HT1080 (cell line): ENCODE measurements at places on chromosomes 7 and 10.

- no peak for DNase-seq
Observed at GRCh38 chr10:131560166-131560565, 248.6 kb upstream of the TCERG1L start.

DNA sequence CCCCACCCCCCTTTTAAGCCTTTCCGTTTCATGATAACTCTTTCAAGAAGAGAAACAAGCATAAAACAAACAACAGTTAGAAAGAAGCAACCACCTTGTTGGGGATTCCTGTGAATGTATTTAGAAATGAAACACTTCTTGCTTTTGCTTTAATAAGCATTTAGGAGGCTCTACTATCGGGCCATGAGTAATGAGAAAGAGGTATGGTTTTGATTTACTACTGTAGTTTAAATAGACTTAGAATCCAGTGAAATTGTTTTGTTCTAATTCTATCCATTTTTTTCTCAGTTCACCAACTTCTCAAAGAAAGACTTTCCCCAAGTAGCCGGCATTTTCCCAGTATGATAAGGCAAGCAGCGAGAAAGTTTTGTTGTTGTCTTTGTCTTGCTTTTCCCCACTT, 168.7 kb upstream of the HABP2 start:
- DNase-seq = no peak

DNA sequence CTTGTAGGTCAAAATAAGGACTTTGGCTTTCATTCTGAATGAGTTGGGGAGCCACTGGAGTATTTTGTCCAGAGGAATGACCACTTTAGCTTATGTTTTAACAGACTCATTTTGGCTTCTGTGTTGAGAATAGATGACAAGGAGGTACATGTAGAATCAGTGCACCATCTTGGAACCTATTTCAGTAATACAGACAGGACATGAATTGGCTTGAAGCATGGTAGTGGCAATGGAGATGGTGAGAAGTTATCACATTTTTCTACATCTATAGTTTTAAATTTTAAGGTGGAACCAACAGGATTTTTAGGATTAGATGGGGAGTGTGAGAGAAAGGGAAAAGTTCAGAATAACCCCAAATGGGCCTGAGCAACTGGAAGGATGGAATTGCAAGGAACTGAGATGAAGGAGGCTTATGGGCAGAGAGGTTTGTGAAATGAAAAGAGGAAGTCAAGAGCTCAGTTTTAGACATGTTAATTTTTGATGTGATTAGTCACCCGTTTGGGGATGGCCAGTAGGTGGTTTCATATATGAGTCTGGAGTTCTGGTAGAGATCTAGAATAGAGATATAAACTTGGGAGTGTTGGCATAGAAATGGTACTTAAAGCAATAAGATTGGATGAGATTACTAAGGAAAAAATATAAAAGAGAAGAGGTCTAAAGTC, 89.2 kb upstream of the JAZF1 start:
- no peak for DNase-seq

DNA sequence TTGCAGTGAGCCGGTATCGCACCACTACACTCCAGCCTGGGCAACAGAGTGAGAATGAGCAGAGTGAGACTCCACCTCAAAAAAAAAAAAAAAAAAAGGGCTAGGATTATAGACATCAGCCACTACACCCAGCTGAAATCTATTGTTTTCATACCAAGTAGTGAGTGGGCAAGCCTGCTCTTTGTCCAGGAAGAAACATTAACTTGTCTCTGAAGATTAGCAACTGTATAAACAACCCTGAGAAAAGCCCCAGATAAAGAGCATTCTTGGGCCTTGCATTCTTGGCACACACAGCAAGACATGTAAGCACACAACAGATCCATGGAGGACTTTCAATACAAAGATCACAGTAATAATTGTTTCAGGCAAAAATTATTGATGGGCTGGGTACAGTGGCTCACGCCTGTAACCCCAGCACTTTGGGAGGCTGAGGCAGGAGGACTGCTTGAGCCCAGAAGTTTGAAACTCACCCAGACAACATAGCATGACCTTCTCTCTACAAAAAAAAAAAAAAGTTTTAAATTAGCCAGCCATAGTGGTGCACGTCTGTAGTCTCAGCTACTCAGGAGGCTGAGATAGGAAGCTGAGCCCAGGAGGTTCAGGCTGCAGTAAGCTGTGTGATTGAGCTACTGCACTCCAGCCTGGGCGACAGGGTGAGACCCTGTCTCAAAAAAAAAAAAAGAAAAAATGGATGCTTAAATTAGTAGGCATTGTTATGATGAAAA, 4.4 kb downstream of the PSPH start:
- no peak for DNase-seq

DNA sequence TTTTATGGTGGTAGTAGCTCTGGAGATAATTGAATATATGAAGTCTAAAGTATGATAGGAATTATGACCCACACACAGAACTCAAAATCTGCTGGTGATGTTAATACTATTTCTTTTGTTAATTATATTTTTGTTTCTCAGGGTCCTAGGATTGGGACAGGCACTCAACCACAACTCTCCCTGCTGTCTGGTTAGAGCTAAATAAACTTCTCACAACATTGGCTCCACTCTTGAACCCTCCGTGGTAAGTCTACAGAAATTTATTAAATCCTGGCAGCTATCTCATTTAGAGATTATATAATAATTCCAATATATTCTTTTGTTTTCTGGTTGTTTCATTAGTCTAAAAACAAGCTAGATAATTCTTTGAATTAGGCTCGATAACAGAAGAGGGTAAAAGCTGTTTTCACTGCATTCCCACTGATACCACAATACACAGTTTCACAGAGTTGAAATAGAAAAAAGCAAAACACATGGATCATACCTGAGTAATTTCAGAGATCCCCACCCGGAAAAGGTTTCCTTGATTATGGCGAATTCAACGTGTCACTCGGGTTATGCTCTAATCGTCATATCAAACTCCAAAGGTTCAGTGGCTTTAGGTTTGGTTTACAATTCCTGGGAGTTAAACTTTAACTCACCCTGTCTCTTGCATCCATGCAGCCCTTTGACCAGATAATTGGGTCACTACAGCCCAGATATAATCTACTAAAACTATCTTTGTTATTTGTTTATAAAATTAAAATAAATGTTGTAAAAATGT, at the start of gene A1CF:
Gene A1CF (minus strand): TSS at position 531 of the 763 bp plus-strand sequence. CDS start 25,687 bp downstream, outside the sequence.
- DNase-seq = no peak

GRCh38 chr10:71597821-71598498, 121.6 kb downstream of the C10orf105 start:
- DNase-seq = no peak

- DNase-seq = peak; percentile 89
Observed at GRCh38 chr7:95859429-95859828, 87.1 kb downstream of the DYNC1I1 start.

DNA sequence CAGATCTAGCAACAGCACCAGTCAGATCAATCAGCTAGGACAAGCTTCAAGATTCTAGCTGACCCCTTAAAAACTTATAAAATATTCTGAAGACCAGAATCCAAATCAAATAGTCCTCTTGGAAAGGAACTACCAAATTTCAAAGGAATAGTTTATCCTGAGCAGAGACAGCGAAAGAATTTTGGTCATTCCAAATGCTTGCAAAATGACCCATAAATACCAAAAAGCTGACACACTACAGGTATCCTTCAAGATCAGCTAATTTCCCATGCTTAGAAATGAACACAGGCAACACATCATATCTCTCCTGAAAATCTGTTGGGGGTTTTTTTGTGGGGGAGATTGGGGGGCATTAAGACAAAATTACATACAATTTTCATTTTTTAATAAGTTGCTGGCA, 78.8 kb downstream of the PDSS1 start:
- no peak for DNase-seq

- DNase-seq = no peak
Observed at GRCh38 chr10:43997330-43997729, 348.6 kb upstream of the ZNF32 start.

DNA sequence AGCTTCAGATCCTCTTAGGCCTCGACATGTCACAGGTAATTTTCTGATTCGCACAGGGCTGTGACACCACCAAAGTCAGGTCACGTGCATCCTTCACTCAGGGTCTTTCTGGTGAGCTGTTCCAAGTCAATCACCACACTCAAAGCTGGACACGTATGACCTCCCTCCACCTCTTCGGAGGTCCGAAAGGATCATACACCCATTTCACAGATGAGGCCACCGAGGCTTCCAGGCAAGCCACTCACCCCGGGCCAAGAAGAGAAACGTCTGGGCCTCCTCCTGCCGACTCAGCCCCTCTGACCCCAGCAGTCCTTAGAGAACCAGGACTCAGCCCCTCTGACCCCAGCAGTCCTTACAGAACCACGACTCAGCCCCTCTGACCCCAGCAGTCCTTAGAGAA, 74.6 kb downstream of the FOXL3 start:
- DNase-seq = no peak

GRCh38 chr10:114635101-114635500, 23.0 kb downstream of the ABLIM1 start:
- DNase-seq = no peak

GRCh38 chr10:84336406-84337090, 8.2 kb downstream of the CCSER2 start:
- DNase-seq = no peak

DNA sequence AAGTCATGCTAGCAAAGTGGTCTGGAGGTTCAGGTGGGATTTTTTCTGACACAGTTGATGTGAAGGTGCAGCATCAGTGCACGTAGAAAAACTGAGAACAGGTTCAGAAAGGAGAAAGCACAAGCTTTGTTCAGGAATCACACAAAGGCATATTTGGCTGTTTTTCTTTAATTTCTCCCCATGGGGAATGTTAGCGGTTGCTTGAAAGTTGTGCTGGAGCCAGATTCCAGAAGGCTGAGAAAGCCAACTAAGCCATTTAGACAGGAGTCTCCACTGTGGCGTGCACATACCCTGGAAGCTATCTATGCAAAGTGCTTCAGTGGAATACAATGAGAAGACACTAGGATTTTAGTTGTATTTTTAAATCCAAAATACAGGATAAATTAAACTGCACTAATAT, 201.4 kb downstream of the PCLO start:
- no peak for DNase-seq

- no peak for DNase-seq
Observed at GRCh38 chr10:102678068-102678400, 33.8 kb downstream of the TRIM8 start.

- no peak for DNase-seq
Observed at GRCh38 chr10:79007421-79008319, 61.1 kb upstream of the ZMIZ1 start.

GRCh38 chr7:95394370-95394769, 1.8 kb downstream of the PON3 start:
- DNase-seq = no peak

GRCh38 chr10:88070080-88070880, 206.9 kb downstream of the PTEN start:
- no peak for DNase-seq

- DNase-seq = no peak
Observed at GRCh38 chr7:66330961-66331360, 125.8 kb downstream of the TPST1 start.

GRCh38 chr10:76175533-76176165, 744.2 kb downstream of the LRMDA start:
- no peak for DNase-seq

GRCh38 chr7:81232084-81232799, 313.4 kb upstream of the SEMA3C start:
- no peak for DNase-seq

DNA sequence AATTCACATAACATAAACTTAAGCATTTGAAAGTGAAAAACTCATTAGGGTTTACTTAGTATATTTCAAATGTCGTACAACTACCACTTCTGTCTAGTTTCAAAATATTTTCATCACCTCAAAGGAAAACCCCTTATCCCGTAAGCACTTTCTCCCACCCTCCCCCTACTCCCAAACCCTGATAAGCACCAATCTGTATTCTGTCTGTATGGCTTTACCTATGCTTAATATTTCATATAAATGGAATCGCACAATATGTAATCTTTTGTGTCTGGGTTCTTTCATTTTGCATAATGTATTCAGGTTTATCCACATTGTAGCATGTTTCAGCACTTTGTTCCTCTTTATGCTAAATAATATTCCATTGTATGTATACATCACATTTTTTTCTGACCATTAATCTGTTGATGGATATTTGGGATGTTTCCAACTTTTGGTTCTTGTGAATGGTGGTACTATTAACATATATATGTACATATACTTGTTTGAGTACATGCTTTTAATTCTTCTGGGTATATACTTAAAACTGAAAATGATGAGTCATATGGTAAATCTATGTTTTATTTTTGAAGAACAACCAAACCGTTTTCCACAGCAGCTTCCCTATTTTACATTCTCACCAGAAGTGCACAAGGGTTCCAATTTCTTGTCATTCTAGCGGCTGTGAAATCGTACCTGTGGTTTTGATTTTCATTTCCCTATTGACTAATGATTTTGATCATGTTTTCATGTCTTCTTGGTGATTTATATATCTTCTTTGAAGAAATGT, 6.2 kb upstream of the STARD3NL start:
- DNase-seq = no peak

GRCh38 chr7:39750253-39751077, 127.1 kb downstream of the RALA start:
- DNase-seq = no peak

DNA sequence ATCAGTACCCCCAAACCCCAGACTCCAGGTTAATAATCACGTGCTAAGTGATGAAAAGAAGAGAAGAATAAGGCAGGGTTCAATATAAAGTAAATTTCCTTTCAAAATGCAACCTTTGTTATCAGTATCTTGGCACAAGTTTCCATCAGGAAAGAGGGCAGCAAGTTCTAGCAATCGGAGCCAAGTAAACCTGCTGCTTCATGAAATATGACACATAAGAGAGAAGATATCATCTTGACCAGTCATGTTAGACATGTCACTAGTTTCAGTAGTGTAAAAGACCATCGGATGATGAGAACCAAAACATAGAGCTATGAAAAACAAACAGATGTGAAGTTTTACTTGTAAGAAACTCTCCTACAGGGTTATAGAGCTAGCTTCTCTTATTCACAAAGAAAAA, 44.0 kb downstream of the AASS start:
- no peak for DNase-seq

- no peak for DNase-seq
Observed at GRCh38 chr7:114791771-114792170, 130.1 kb upstream of the MDFIC start.

DNA sequence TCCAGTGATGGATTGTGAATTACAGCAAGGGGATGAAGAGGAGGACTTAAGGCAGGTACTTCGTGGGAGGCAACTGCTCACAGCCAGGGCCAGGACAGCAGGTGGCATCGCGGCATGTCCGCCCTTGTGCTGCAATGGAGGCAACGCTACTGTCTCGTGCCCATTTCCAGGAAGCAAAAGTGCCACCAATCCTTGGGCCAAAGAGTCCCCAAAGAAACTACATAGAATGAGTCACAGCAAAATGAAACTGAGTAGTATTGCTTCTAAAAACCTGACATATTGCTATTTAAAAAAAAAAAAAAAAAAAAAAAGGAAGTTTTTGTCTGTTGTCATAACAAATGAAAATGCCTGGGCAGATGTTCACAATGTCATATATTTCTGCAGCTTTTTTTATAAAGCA, 46.6 kb downstream of the RSU1 start:
- no peak for DNase-seq

- peak; percentile 11 for DNase-seq
Observed at GRCh38 chr7:126570845-126571244, 681.9 kb downstream of the GRM8 start.

DNA sequence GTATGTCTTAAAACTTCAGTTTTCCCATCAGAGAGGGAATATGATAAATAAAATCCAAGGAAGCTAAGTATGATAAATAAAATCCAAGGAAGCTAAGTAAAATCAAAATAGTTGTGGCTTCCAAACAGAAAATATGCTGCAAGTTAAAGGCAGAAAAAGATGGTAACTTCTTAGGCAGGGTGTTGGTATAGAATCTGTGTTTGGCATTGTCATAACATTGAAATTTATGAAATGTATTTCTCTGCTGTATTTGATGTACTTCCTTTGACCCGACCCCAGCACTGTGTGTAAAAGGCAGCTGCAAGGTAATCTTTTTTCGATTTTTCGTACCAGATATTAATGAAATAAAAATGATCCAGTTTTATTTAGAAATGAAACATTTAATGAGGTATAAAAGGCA, 537.2 kb downstream of the TFEC start:
- DNase-seq = no peak
